ENCODE measurements at places on chromosomes 6 and 20.

DNA sequence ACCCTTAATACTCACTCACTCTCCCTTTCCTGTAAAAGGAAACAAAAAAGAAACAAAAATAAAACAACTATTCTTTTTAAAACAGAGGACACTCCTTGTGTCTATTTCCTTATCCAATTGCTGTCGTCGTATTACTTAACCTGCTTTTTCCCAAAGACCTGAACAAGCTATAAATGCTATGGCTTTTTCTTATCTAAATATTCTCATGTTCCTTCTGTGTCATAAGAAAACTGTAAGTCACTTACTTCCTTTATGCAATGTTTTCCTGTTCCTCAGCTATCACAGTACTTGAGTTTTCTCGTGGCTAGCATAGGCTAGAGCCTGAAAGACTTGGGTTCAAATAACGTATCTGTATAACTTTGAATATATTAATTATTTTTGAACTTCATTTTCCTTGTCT lies 99.2 kb downstream of the IRAK1BP1 start:
- no peak for DNase-seq

DNA sequence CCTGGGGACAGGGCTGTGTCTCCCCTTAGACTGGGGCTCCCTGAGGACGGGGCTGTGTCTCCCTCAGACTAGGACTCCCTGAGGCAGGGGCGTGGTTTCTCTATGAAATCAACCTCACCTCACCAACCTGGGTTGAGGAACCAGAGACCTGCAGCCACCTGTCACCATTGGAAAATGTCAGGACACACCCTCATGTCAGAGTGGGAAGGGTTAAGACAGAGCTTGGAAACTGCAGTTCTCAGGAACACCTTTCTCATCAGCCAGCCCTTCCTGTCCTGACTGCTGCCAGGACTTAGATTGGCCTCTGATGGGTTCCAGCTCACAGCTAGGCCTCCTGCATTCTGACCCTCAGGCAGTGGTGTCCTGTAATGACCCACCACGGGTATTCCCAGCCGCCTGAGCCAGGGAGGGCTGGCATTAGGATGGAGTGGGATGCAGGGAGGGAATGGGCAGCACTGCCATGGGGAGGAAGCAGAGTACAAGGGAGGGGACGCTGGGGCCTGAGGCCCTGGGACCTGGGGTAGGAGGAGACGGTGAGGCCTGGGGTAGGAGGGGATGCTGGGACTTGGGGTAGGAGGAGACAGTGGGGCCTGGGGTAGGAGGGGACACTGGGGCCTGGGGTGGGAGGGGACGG lies 76.3 kb downstream of the MRPL14 start:
- no peak for DNase-seq

DNA sequence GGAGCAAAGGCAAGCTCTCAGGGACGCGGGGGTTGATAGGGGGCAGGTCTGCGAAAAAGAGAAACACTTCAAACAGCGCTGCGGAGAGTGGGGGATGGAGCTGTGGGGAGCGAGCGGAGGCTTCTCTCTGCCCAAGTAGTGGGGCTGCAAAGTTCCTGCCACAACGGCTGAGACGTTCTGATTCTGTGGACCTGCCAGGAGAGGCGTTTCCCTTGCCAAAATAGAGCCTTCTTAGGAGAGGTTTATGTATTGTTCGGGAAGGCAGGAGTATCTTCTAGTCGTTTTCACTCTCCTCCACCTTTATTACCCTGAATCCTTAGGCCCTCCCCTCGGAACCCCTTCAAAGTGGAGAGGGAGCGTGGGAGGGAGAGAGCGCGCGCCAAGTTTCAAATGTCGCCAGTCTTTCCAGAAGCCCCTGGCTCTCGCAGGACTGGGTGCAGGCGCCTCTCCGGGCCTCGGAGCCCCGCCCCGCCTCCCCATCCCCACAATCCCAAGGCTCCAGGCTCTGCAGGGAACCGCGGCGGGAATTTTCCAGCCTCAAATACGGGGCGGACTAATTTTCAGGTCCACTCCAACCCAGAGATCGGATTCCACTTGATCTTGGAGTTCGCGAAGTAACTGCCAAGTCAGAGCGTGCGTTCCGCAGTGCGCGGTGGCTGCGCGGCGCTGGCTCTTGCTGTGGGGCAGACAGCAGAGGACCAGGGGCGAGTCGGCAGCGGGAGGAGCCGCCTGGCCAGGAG lies 10.0 kb upstream of the POU3F2 start:
- DNase-seq = peak; percentile 57

GRCh38 chr6:18963439-18963838 lies 576.3 kb downstream of the RNF144B start:
- DNase-seq = no peak

- no peak for DNase-seq
Observed at GRCh38 chr6:11592294-11592906, 54.9 kb downstream of the TMEM170B start.

DNA sequence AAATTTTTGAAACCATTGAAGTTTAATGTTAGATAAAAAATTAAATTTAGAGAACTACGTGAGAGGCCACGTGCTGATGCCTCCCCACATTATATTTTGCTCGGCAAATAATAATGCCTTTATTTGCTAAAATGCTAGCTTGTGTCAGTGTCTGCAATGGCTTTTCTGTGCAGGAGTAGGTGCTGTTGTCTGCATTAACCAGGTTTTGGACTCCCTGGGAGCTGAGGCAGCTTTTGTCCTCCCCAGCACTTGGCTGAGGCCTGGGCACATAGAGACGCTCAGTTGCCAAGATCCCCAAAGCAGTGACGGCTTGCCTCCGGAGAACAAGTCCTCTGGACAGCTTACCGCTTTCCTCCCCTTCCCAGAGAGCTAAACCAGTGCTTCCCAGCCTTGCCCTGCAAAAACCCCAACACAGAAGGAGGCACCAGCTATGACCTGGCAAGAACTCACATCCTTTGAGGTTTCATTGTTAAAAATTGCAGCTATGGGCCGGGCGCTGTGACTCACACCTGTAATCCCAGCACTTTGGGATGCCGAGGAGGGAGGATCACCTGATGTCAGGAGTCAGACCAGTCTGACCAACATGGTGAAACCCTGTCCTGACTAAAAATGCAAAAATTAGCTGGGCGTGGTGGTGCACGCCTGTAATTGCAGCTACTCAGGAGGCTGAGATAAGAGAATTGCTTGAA lies 59.9 kb downstream of the KAT14 start:
- no peak for DNase-seq

DNA sequence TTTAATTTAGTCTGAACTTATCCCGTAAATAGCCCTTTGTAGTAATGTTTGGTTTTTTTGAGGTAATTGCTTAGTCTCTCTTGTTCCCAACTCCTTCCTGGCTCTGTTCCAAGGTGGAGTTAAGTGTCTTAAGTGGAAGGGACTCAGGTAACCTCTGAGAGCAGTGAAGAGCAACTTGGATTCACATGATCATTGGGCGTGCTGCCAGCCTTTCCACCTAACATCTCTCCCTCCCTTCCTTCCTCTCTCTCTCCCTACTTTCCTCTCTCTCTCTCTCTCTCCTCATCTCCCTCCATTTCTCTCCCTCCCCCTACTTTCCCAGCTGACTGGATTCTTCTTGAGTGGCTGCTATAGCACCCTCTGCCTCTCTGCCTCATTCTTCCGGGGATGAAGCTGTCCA lies 232.9 kb upstream of the SASH1 start:
- no peak for DNase-seq

DNA sequence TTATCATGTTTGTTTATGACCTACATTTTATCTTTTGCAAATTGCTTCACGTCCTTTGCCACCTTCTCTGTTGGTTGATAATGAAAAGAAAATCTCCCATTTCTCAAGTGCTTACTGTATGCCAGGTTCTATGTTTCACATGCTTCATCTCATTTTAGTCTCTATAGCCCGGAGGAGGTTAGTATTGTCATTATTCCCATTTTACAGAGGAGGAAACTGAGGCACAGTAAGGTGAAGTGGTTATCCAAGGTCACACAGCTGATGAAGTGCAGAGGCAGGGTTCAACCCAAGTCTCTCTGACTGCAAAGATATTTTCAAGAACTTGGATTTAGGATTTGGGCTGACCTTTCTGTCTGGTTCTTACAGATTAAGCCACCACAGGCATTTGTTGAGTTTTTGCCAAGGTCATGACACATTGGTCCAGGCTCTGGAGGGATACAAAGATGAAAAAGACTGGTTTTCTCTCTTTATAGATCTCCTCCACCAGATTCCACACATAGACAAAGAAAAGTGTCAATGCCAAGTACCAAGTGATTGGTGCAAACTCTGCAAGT lies 20.6 kb downstream of the CNBD2 start:
- DNase-seq = no peak

GRCh38 chr6:162621246-162621645 lies 106.3 kb downstream of the PRKN start:
- DNase-seq = no peak

GRCh38 chr6:129631070-129631469 lies 78.9 kb downstream of the ARHGAP18 start:
- no peak for DNase-seq

- no peak for DNase-seq
Observed at GRCh38 chr6:4067673-4068072, 11.3 kb downstream of the FAM217A start.

DNA sequence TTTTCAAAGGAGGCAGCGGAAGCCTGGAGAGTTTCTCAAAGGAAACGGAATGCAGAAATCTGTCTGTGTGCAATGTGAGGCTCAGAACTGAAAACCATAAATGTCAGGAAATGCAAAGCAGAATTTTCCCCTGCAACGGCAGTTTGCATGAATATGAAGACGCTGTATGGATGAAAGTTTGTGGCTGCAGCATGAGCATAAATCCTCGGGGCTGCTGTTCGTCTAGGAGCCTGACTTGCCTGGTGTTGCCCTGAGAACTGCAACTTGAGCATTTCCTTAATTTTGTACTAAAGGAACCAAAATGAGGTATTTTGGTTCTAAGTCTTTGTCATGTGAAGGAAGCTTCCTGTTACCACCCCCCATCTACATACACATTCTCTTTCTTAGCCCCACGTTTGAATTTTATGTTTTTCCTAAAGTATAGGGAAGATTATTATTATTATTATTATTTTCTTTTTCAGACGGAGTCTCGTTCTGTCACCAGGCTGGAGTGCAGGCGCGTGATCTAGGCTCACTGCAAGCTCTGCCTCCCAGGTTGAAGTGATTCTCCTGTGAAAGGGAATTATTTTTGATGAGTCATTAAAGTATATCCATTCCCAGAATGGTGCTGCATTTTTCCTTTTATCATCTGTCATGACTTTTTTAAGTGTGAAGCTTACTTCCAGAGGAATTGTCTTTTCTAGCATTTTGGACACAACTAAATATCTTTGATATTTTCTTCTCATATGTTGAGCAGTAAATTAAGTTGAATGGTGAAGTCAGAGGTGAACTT lies 33.1 kb downstream of the MTHFD1L start:
- no peak for DNase-seq

GRCh38 chr6:106857771-106858652 lies 116.5 kb downstream of the CD24 start:
- no peak for DNase-seq

DNA sequence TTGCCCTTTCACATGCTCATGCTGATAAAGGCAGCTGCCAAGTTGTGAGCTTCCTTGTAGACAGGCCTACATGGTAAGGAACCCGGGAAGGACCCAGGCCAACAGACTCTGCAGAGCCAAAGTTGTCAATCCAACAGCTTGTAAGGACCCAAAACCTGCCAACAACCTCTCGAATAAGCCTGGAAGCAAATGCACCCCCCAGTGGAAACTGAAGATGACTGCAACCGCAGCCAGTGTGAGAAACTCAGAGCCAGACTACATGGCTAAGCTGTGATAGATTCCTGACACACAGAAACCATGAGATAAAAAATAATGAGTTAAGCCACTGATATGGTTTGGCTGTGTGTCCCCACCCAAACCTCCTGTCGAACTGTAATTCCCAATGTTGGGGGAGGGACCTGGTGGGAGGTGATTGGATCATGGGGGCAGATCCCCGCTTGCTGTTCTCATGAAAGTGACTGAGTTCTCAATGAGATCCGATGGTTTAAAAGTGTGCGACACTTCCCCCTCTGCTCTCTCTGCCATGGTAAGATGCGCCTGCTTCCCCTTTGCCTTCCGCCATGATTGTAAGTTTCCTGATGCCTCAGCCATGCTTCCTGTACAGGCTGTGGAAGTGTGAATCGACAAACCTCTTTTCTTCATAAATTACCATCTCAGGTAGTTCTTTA lies 18.8 kb upstream of the CLPSL2 start:
- DNase-seq = peak; percentile 65

All from D341Med (cell line).